ENCODE measurements at places on chromosomes 4 and X. TPM values are rescaled to one million over a fixed set of nuclear protein-coding genes. Genes with fewer than 3 reads are reported as not detected.

Gene PRDX4
- total RNA-seq: 146 TPM

Gene PNMA6F
- not detected for total RNA-seq

Gene ETDA
- total RNA-seq: not detected

Gene KLHL4
- total RNA-seq: 0.34 TPM

Gene PTCHD1
- not detected for total RNA-seq

Gene CLDN34
- total RNA-seq: not detected

Gene AREG
- 1.7 TPM for total RNA-seq

Gene SLC9B1
- 0.67 TPM for total RNA-seq

Gene KLF8
- total RNA-seq: 5.1 TPM

Gene GLRA2
- not detected for total RNA-seq

Gene GNL3L
- total RNA-seq: 56.6 TPM

Gene CCKAR
- not detected for total RNA-seq

Gene ABCG2
- 1.5 TPM for total RNA-seq

Gene PLXNA3
- total RNA-seq: 5.6 TPM

Gene CFP
- total RNA-seq: 0.33 TPM

Gene OPN1MW2
- not detected for total RNA-seq

Gene IL13RA1
- 34.8 TPM for total RNA-seq

Gene SMPX
- total RNA-seq: not detected

Gene ARHGEF38
- total RNA-seq: under 0.01 TPM

Gene FABP2
- not detected for total RNA-seq

Gene GAGE12G
- not detected for total RNA-seq

Gene MAGEB3
- not detected for total RNA-seq

Gene ARHGEF6
- total RNA-seq: 6.9 TPM

Gene ENPP6
- not detected for total RNA-seq

Gene RHOXF1
- total RNA-seq: not detected

Gene PRR32
- not detected for total RNA-seq
